ENCODE measurements at places on chromosomes 16 and 17.

DNA sequence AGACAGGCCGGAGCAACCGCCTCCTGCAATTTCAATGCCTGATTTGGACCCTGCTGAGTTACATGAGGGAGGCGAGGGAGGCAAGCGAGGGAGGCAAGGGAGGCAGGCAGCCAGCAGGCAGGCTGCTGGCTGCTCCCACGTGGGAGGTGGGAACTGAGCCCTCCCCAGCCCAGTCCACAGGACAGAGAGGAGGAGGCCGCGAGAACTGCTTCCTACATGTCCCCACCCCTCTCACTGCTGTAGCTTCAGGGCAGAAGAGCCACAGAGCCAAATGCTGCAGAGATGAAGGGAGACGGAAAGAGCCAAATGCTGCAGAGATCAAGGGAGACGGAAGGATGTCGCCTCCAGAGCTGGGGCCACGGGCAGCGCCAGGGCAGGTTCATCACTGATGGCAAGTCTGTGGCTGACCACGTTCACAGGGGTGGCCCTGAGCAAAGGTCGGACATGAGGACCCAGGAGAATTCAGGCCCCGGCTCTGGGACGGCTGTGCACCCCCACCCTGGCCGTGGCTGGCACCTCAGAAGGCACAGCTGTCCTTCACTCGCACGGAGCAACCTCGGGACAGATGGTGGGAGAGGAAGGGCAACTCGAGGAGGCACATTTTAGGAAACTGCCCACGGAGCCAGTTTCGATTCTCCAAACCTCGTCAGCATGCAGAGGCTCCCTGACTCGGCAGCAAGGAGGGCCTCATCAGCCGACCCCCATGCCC, 21.5 kb downstream of the RPH3AL start:
- DNase-seq: peak; percentile 13

- DNase-seq: no peak
These were observed 53.9 kb downstream of the USP10 start for GRCh38 chr16:84753412-84754326.

DNA sequence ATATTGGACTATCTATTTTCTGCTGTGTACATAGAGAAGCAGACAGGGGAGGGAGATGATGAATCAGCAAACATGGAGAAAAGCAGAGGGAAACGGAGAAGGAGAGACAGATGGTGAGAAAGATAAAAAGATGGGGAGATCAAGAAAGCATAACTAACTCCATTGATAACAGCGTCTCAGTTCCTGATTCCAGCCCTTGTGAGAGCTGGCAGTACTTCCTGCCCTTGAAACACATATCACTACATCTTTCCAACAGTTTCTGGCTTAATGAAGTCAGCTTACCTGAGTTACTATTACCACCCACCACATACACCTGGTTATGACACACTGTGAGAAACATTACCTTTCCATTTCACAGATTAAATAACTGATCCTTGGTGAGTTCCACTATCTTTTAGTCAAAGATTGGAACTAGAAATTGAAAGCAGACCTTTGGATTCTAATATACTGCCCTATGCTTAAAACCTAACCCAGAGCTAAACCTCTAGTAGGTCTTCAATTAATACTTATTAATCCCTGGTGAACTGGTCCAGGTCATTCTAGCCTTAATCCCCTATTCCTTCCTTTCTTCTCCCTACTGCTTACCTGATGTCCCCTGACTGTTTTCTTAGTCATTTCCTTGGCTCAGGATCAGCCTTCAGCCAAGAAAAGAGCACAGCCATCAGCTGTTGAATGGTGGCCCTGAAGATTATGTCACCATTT, 346.6 kb upstream of the CCL2 start:
- DNase-seq: no peak

GRCh38 chr16:66682271-66682670, 14.3 kb downstream of the CMTM4 start:
- DNase-seq: no peak

DNA sequence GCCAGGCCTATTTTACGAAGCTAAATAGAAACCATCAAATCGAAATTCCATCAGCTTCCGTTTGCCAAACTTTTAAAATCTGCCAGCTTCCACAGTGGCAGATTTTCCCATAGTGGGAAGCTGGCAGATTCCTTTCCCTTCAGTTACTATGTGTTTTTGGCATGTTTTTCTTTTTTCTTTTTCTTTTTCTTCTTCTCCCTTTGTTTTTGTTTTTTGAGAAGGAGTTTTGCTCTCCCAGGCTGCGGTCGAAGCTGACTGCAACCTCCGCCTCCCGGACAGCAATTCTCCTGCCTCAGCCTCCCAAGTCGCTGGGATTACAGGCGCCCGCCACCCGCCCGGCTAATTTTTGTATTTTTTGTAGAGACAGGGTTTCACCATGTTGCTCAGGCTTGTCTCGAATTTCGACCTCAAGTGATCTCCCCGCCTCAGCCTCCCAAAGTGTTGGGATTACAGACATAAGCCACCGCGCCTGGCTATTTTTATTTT, 684 bp upstream of the CWC25 start:
- DNase-seq: no peak

DNA sequence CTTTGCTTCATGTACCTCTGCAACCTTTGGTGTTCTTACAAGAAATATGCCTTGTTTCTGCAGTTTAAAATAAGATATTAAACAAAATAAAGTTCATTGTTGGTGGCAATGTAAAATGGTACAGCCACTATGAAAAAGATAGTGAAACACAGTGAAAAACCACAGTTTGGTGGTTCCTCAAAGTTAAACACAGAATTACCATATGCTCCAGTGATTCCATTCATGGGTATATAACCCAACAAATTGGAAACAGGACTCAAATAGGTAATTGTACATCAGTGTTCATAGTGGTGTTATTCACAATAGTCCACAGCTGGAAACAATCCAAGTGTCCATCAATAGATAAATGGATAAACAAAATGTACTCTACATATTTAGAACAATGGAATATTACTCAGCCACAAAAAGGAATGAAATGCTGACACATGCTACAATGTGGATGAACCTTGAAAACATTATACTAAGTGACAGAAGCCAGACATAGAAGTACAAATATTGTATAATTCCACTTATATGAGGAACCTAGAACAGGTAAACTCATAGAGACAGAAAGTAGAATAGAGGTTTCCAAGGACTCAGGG, 49.2 kb downstream of the CUEDC1 start:
- DNase-seq: no peak

DNA sequence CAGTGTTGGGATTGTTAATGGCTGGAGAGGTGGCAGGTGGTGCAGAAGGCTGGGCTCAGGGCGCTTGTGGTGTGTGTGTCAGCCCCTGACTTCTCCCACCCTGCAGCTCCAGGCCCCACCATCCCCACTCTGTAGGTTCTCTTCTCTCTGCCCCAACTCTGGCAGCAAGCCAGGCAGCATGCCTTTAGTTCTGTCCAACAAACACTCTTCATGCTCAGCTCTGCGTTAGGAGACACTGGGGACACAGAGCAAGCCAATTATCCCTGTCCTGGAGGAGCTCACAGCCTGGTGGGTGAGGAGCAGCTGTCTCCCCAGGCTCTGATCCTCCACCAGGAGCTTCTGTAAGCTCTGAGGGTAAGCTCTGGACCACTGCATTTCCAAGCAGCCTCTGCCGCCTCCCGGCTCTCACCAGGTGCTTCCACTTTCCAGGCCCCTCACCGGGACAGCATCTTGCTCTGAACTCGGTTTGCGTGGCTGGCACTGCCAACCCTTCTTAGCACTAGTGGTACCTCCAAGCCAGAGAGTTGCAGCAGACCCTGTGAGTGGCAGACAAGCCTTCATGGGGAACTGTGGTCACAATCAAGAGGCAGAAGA, 34.3 kb upstream of the WSCD1 start:
- no peak for DNase-seq

- DNase-seq: no peak
These were observed 16.9 kb downstream of the RAB40C start for GRCh38 chr16:606656-607307.

All from CD4-positive, alpha-beta T cell treated with Interleukin-4 for 4 hours (primary cell).